Adrenal gland (tissue), 19 donors: ENCODE measurements at places on chromosomes 1 and 21. TPM values are rescaled to one million over a fixed set of nuclear protein-coding genes. Genes with fewer than 3 reads are reported as not detected.

- DNase-seq: no peak
- H3K4me1 ChIP-seq: no peaks in the 10 kb centered on the region
- no peaks in the 10 kb centered on the region for H3K36me3 ChIP-seq
- no peaks in the 10 kb centered on the region for H3K27me3 ChIP-seq
- no peak overlapping the region for H3K27ac ChIP-seq
- H3K4me3 ChIP-seq: no peak overlapping the region
Observed at GRCh38 chr1:176696109-176696508, 233.1 kb downstream of the PAPPA2 start.

- no peak for DNase-seq
- H3K4me3 ChIP-seq: no peak overlapping the region
- H3K36me3 ChIP-seq: no peaks in the 10 kb centered on the region
- peaks cover 15% of the 10 kb centered on the region for H3K4me1 ChIP-seq
Observed at GRCh38 chr1:15803380-15803779, 4.1 kb downstream of the UQCRHL start.

DNA sequence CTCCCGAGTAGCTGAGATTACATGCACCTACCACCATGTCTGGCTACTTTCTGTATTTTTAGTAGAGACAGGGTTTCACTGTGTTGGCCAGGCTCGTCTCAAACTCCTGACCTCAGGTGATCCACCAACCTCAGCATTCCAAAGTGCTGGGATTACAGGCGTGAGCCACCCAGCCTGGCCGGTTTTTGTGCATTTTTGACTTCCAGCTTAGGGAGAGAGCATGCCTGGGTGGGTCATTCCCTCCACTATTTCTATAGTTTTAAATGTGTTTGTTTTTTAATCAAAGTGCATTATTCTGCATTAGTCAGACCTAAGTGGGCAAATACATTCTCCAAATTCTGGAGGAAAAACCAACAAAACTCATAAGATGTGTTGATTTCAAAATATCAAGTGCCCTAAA, 207.4 kb upstream of the NRIP1 start:
- no peaks in the 10 kb centered on the region for H3K4me1 ChIP-seq
- no peak overlapping the region for H3K27ac ChIP-seq
- no peaks in the 10 kb centered on the region for H3K36me3 ChIP-seq
- DNase-seq: no peak
- no peaks in the 10 kb centered on the region for H3K27me3 ChIP-seq

DNA sequence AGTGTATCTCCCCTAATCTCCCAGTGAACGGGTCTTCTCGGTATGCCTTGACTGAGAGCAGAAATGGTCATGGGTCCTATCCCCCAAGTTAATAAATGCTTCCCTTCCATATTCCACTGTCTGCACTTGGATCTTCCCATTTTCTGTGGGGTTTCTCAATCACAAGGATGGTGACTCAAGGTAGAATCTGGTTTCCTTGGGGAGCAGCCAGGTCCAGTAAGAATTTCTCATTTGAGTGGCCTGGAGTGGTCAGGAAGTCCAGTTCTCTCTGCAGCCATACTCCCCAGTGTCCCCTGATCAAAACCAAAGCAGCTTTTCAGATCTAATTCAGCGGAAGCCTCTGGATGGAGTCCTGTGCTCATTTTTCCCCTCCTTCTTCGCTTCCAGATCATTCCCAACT, 14.8 kb upstream of the SLC27A3 start:
- no peaks in the 10 kb centered on the region for H3K36me3 ChIP-seq
- H3K4me1 ChIP-seq: no peaks in the 10 kb centered on the region
- no peak for DNase-seq
- H3K4me3 ChIP-seq: no peak overlapping the region

PPP1R15B gene
- total RNA-seq: 41.0 TPM

GSTM2 gene
- 78.7 TPM for total RNA-seq
